GM23248 (cell line): ENCODE measurements at places on chromosomes 3 and 15.
A peak's percentile ranks its signal among the peaks of the same experiment; 100 is the strongest.

- DNase-seq, result no peak
Observed at GRCh38 chr3:13887495-13888300, 7.8 kb upstream of the WNT7A start.

DNA sequence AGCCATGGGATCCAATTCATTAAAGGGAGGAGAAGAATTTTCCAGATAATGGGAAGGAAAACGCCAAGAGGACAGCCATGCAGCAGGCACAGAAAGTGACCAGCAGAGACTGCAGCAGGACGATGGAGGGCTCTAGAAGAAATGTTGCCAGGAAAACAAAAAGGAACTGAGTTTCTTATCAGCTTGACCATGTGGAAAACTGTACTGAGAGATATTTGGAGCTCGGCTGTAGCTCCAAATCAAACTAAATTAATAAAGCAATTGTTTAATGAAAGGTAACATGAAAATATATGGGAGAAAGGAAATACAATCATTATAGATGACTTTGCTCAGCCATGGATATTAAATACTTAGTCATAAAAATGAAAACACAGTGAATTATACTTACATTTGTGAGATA is 63.7 kb downstream of the SSR3 start:
- DNase-seq, result no peak

- peak; percentile 93 for DNase-seq
Observed at GRCh38 chr15:72339777-72340177, 19.8 kb upstream of the CELF6 start.

GRCh38 chr3:113968986-113969385 is 21.2 kb downstream of the ZDHHC23 start:
- peak; percentile 51 for DNase-seq

GRCh38 chr3:23377928-23378672 is 175.0 kb downstream of the UBE2E2 start:
- DNase-seq, result no peak
